ENCODE measurements at places on chromosomes 1 and 21. TPM values are rescaled to one million over a fixed set of nuclear protein-coding genes. Genes with fewer than 3 reads are reported as not detected.

The KMO gene
- polyA plus RNA-seq = 0.29 TPM

The HAO2 gene
- polyA plus RNA-seq = not detected

The AMY2A gene
- polyA plus RNA-seq = not detected

The DMRTA2 gene
- polyA plus RNA-seq = 0.05 TPM

The SLC9C2 gene
- polyA plus RNA-seq = 0.09 TPM
